ENCODE measurements at places on chromosomes 3 and 15.

- no peak for DNase-seq
Measured at GRCh38 chr15:51083641-51084166, 11.0 kb downstream of the TNFAIP8L3 start.

- no peak for DNase-seq
Measured at GRCh38 chr3:107988460-107989175, 102.2 kb downstream of the CD47 start.

- no peak for DNase-seq
Measured at GRCh38 chr15:57947781-57948180, 117.7 kb downstream of the ALDH1A2 start.

GRCh38 chr3:64801856-64802255, 114.1 kb upstream of the ADAMTS9 start:
- no peak for DNase-seq

DNA sequence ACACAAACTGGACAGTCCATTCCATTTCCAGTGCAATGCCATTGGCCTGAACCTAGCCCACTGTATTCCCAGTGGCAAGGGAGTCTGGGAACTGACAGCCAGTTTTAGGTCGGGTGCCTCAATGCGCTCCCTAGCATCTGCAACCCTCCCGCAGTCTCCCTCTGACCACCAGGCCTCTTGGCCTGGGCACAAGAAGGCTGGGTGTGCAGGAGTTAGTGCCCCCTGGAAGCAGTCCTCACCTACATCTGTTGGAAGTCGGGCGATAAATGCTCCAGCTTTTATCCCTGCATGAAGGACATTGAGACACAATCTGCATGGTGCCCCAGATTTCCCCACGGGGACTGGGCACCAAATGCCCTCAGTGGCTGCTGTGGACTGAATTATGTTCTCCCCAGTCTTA, 12.7 kb downstream of the C3orf22 start:
- DNase-seq: peak; percentile 5

DNA sequence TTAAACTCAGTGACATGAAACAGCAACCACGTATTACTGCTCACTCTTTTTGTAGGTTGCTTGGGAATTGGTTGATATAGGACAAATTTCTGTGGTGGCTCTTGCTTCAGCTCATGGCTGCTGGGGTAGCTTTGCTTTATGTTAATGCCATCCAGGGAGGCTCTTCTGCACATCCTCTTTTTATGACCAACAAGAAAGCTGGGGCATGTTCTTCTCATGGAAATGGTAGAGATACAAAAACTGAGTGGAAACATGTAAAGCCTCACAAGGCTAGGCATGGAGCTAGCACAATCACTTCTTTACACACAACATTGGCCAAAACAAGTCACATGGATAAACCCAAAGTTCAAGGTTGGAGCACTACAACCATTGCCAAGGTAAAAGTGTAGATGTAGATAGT, 176.8 kb downstream of the NECTIN3 start:
- DNase-seq: no peak

GRCh38 chr3:27714146-27714526, 8.0 kb downstream of the EOMES start:
- no peak for DNase-seq

DNA sequence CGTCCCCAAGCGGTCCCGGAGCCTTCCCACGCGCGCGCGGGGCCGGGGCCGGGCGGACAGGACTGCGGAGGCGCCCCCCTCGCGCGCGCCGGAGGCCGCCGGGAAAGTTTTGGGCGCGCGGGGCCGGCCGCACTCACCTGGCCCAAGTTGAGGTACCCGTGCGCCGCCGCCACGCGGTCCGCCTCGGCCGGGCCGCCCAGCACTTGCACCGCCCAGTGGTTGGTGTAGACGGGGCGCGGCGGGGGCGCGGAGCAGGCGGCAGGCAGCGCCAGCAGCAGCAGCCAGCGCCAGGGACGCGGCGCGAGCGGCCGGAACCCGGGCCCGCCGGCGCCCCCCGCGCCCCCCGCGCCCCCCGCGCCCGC, 289 bp downstream of the PCSK6 start:
- no peak for DNase-seq

GRCh38 chr3:137692803-137693431, 71.2 kb upstream of the SOX14 start:
- DNase-seq: peak; percentile 41

DNA sequence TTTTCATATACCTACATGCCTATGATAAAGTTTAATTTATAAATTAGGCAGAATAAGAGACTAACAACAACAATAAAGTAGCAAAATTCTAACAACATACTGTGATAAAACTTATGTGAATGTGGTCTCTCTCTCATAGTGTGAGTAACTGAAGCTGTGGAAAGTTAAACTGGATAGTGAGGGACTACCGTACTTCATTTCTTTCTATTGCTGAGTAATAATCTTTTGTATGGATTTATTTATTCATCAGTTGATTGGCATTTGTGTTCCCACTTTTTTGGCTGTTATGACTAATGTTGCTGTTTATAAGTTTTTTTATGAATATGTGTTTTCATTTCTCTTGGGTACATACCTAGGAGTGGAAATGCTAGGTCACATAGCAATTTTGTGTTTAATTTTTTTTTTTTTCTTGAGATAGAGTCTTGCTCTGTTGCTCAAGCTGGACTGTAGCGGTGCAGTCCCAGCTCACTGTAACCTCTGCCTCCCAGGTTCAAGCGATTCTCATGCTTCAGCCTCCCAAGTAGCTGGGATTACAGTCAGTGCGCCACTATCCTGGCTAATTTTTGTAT, 41.0 kb downstream of the RNF111 start:
- no peak for DNase-seq

GRCh38 chr3:23343509-23343908, 140.4 kb downstream of the UBE2E2 start:
- no peak for DNase-seq

- no peak for DNase-seq
Measured at GRCh38 chr3:108602249-108602934, 12.9 kb downstream of the DZIP3 start.

- DNase-seq: no peak
Measured at GRCh38 chr15:69293741-69294615, 4.7 kb upstream of the PAQR5 start.

- no peak for DNase-seq
Measured at GRCh38 chr15:52408823-52409222, 113.2 kb upstream of the MYO5C start.

DNA sequence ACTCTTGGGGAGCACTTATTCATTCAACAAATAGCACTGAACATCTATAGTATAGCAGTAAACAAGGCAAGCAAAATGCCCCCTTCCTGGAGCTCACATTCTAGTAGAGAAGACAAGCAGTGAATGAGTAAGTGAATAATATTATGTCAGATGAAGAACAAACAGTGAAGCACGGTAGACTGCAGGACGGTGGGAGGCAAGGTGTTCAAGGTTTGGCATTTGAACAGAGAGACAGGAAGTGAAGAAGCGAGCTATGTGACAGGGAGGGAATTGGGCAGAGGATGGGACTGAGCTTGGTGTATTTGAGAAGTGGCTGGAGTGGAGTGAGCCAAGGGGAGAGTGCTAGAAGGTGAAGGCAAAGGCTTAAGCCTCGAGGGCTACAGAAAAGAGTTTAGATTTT, 1.4 kb downstream of the CRELD1 start:
- DNase-seq: no peak

- no peak for DNase-seq
Measured at GRCh38 chr15:64751464-64751863, 23.9 kb downstream of the RBPMS2 start.

- DNase-seq: no peak
Measured at GRCh38 chr3:175692256-175692655, 833.1 kb downstream of the NAALADL2 start.

- no peak for DNase-seq
Measured at GRCh38 chr15:76863693-76864092, 41.4 kb downstream of the SCAPER start.

DNA sequence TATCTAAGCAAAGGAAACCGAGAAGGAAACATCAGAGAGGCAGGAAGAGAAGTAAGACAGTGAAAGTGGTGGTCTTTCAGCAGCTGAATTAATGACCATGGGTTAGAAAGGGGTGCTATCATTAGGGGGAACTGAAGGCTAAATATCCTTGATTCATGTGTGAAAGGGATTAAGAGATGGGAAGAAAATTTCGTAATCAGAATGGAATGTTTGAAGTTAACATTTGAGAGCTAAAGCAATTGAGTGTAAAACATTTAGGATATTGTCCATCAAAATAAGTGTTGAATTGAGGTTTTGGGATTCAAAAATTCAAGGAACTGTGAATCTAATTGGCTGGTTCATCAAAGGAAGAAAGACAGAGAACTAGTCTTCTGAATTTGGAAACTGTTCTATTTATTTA, 4.1 kb upstream of the ECT2 start:
- no peak for DNase-seq

DNA sequence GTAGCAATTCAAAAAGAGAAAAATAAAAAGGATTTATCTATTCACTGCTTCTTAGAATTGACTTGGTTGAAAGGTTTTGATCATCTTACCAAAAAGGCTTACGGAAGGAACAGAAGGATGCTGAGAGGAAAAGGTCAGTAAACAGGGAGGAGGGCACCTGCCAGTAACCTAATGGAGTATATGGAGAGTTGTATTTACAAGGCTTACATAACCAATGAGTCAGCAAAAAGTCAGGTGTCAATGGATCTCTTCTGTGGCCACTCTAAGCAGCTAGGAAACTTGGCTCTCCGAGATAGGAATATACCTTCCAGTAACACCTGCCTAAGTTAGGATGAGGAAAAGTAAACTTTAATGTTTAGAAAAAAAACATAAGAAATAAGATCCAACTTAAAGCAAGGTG, 80.5 kb upstream of the PLXND1 start:
- no peak for DNase-seq

DNA sequence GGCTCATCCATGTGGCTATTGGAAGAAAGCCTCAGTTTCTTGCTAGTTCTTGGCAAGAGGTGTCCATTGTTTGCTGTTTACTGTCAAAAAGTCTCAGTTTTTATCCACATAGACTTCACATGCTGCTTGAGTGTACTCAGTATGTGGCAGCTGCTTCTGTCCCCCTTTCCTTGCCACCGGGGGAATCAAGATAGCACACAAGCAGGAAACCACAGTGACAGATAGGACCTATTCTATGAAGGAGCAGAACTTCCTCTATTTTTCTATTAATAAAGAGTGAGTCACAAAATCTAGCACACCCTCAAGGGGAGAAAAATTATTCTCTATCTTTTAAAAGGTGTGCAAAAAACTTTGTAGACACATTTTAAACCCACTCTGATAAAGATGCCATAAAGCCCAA, 121.4 kb upstream of the GMNC start:
- no peak for DNase-seq

GRCh38 chr3:129282727-129283327, 4.2 kb downstream of the HMCES start:
- DNase-seq: no peak

GRCh38 chr15:41981371-41982132, 9.2 kb upstream of the EHD4 start:
- no peak for DNase-seq

GRCh38 chr15:91357011-91357410, 257.0 kb downstream of the SV2B start:
- DNase-seq: no peak

DNA sequence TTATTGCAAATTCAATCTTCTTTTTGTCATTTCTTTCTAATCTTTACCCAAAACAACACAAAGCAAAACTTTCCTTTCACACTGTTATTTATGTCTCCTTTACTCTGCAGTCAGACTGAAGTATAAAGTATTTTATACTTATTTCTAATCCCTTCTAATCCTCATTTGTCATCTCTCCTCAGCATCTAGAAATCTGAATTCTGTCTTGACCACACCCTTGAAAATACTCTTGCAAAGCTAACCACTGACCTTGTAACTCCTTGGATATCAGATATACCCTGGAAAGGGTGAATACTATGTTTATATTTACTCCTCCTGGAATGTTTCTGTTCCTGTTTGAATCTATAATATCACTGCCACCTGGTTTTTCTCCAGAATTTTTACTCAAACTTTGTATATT, 481.1 kb downstream of the ZNF385D start:
- no peak for DNase-seq

DNA sequence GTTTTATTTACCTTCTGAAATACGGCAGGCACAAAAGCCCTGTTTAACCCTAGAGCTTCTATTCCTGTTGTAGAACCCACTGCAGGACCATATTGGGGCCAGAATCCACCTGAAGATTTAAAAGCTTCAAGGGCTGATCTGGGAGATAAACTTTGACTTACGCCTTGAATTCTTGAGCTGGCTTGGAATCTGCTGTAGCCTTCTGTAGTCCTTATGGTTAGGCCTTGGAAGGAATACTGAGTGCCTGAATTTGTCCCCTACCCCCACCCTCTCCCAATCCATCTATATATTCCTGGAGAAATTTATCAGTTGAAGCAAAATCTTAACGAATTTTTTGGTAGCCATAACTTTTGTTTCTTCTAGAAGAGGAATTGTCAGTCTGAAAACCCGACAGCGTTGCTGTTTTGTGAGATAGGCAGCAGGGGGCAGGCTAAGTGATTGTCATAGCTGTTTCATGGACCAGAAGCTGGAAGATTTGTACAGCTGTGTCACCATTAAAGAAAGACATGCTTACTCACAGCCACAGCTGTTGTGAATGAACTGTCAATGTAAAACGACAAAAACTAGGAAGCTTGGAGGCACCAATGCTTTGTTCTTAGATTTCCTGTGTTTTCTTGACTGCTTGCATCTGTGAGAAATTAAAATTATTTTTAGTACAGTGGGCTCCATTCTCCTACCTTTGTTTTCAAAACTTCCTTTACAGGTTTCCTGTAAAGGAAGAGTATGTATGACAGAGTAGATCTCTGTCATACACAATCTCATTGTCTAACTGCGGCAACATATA, 12.8 kb downstream of the LXN start:
- no peak for DNase-seq
